ENCODE measurements at places on chromosomes 6 and 20.

GRCh38 chr6:132368916-132369481 lies 32.3 kb downstream of the MOXD1 start:
- DNase-seq: no peak

DNA sequence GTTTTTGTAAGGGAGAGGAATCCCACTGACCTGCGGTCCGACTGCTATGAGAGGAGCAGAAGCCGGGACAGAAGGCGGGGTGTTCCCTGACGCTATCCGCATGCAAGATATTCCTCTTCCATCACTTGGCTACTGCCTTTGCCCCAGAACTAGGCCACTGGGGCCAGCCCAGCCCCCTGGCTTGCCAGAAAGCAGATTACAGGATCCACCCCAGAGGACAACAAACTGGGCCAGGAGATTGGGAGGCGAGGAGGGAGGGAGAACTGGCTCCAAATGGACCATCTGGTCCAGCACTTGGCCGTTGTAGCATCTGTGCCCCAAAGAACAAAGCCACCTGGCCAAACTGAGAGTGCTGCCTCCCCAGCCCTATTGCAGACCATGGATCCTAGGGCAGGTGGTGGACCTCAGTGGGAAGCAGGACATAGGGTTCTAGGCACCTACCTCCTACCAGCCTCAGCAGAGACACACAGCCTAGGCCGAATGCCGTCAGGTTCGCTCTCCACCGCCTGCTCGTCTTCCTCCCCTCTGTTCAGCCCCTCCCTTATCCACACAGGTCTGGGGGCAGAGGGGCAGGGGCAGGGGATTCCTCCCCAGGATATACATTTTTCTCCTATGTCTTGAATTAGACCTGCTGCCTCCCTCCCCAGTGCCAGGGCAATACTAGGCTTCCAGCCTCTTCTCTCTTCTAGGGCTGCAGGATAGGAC lies 4.0 kb downstream of the MDGA1 start:
- DNase-seq: no peak

GRCh38 chr6:154202339-154202738 lies 154.3 kb downstream of the IPCEF1 start:
- no peak for DNase-seq

- no peak for DNase-seq
These were observed 240.9 kb downstream of the COL12A1 start for GRCh38 chr6:74964871-74965441.

- no peak for DNase-seq
These were observed 1.2 kb downstream of the SNX21 start for GRCh38 chr20:45834797-45835161.

DNA sequence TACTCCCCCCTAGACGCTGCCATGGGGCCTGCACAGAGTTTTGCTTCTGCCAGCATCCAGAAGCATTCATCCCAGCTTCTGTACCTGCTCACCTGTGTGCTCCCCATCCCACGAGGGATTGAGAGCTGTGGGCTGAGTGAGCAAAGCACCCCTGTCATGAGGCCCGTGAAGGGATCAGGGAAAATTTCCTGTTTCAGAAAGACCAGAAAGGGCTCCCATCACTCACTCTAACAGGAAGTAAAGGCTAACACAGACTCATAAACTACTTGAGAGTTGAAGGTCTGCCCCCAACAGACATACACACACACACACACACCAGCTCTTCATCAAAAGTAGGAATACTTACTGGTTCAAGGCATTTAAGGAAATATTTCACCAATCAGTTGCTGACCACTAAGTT lies 256.5 kb upstream of the NT5E start:
- no peak for DNase-seq

DNA sequence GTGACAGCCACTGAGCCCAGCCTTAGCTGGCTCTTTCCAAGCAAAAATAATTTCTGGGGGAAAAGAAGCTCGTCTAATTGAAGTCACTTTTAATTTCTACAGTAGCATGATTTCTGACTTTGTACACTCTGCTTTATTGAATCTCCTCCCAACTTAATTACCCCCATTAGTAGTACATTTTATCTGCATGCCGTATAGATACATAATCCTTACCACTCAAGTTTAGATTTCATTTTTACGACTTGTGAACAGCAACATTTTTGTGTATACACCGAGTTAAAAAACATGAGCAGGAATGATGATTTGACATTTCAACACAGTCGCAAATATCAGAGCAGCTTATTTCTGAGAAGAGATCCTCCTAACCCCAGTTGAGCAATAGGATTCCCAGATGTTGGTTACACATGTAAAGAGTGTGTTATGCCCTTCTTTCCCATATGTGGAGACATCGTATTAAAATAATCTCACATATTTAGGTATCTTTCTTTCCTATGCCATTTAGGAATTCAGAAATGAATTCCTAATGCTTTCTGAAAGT lies 127.3 kb upstream of the MTHFD1L start:
- DNase-seq: no peak

DNA sequence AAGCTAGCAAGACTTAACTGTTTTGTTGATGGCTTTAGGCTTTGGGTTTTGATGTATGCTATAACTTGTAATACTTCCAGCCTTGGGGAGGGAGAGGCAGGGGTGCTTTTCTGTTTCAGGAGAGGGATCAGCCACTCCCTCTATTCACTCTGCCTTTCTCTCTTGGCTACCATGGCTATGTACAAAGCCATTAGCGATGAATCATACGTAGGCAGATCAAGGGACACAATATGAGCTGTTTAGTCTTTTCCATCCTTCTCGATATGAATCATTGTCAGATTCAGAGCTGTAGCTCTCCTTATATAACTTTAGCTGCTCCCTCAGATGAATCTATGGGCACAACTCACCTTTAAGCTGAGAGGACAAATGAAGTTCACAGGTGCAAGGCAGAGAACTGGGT lies 230.6 kb downstream of the TSHZ2 start:
- peak; percentile 9 for DNase-seq

- no peak for DNase-seq
These were observed 272.2 kb upstream of the THEMIS start for GRCh38 chr6:128172752-128173682.
